ENCODE measurements at places on chromosomes 13 and 19.

- no peak for DNase-seq
Observed at GRCh38 chr19:2323707-2324106, 4.7 kb downstream of the LSM7 start.

- no peak for DNase-seq
Observed at GRCh38 chr19:53521373-53522202, 16.4 kb upstream of the ZNF331 start.

GRCh38 chr13:48660361-48661076 is 6.8 kb downstream of the CYSLTR2 start:
- no peak for DNase-seq

GRCh38 chr19:510606-511100 is 3.4 kb downstream of the TPGS1 start:
- DNase-seq, result peak; percentile 56

DNA sequence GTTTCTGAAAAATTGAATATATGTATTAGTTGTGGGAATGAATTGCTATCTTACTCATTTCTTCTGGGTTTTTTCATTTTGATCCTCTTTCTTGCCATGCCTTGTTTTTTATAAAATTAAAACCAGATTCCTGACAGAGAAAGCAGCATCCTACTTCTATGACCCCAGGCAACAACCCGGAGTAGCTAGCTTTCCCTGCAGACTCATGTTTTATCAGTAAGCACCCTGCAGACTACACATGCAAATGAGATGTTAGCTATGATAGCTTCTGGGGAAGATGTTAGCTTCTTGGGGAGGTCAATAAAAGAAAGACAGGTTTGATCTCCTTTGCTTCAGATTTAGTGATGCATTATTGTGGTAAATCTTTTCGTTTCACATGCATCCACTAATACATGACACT is 1598.6 kb downstream of the SLITRK5 start:
- no peak for DNase-seq

DNA sequence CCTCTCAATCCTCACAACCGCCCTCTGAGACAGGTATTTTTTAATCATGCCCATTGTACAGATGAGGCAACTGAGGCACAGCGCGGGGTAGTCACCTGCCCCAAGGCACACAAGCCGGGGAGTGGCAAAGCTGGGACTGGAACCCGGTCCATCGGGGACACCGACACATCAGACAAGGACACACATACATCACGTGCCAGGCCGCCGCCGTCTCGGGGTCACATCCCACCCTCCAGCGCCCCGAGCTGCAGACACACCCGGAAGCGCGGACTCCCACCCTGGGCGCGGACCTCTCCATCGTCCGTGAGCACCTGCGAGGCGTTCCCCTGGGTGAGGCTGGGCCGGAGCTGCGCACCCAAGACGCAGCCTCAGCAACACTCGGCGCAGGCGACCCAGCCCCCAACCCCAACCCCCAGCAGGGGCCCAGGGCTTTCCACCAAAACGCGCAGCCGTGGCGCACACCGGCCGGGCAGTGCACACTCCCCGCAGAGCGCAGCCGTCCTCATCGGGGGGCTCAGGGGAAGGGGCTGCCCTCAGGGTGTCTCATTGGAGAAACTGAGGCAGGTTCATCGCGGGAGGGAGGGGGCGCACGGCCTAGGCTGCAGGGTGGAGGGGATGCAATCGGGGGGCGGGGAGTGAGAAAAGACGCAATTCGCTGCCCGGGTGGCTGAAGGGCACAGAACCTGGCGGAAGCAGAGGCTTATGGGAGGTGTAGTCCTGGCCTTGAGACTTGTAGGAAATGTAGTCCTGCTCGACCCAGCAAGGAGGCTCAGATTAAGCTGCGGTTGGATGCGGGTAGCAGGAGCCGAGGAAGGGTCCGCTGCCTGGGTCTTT is 1.9 kb upstream of the LMTK3 start:
- DNase-seq, result no peak

DNA sequence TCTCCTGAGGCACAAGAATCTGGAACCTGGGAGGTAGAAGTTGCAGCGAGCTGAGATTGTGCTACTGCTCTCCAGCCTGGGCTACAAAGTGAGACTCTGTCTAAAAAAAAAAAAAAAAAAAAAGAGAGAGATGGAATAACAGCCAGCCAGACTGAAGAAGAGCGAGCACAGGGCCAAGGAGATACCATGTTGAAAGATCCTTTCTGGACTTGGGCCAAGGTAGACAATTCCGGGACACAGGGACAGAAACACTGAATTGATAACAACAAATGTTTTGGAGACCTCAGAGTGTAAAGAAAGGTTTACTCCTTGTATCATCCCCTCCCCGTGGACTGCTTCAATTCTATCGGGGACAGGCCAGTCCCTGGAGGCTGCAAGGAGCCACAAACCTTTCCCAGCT is 4.6 kb downstream of the LPAR2 start:
- no peak for DNase-seq

DNA sequence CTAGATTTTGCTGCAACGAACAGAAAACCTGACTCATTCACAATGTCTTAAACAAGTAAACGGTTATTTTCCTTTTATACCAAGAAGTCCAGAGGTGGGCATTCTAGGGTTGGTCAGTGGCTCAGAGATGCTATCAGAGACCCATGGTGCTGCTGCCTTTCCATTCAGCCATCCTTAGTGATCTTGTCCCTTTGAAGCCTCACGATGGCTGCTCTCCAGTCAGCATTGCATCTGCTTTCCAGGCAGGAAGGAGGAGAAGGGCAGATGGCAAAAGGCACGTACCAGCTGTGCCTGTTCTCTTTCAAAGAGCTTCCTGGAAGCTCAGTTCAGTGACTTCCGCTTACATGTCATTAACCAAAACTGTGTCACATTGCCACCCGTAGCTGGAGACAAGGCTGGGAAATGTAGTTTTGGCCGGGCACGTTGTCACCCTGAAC is 30.1 kb downstream of the WDFY2 start:
- DNase-seq, result no peak

DNA sequence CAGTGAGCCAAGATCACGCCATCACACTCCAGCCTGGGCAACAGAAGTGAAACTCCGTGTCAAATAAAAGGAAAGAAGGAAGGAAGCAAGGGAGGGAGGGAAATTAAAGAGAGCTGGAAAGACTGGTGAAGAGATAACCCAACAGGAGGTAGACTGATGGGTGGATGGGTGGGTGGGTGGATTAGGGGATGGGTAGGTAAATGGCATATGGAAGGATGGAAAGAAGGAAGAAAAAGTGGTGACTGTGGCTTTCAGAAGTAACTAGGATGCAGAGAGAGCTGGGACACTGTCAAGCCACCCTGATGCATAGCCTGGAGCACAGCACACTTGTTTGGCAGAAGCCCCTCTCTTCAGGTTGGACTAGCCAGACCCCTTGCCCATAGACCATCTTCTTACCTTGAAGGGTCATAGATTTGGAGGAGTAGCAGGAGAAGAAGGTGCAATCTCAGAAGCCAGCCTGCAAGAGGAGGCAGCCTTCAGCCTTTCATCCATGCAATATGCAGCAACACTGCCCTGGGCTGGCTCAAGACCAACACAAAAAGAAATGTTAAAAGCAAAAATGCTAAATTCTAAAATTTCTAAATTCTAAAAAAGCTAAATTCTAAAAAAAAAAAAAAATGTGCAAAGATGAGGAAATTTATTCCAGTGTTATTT is 5.1 kb downstream of the IQCN start:
- DNase-seq, result no peak

DNA sequence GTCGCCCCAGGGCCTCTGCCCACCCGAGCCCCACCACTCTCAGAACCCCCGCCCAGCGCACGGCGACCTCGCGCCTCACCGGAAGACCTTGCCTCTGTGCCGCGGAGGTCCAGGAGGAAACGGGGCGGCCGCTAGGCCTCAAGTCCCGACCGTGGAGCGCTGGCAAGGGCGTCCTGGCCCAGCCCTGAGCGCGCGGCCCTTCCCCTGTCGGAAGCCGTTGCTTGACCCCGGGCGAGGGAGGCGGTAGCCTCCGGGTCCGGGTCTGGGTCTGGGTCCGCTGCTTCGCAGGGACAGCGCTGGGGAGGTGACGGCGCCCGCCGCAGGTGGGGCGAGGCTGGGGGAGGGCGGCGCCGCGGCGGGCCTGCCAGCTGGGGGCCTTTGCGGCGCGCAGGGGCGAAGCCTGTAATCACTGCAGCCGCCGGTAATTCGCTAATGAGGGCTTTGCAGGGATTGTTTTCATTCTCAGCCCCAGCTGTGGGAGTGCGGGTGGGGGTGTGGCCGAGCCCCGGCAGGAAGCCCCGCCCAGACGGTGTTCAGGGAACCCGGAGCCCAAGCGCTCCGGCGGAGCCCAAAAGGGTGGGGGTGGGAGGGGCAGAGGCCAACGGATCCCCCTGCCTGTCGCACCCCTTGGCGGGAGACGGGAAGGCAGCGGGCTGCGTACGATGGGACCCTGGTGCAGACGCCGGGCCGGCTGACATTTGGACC is 8.6 kb downstream of the C19orf25 start:
- DNase-seq, result no peak

DNA sequence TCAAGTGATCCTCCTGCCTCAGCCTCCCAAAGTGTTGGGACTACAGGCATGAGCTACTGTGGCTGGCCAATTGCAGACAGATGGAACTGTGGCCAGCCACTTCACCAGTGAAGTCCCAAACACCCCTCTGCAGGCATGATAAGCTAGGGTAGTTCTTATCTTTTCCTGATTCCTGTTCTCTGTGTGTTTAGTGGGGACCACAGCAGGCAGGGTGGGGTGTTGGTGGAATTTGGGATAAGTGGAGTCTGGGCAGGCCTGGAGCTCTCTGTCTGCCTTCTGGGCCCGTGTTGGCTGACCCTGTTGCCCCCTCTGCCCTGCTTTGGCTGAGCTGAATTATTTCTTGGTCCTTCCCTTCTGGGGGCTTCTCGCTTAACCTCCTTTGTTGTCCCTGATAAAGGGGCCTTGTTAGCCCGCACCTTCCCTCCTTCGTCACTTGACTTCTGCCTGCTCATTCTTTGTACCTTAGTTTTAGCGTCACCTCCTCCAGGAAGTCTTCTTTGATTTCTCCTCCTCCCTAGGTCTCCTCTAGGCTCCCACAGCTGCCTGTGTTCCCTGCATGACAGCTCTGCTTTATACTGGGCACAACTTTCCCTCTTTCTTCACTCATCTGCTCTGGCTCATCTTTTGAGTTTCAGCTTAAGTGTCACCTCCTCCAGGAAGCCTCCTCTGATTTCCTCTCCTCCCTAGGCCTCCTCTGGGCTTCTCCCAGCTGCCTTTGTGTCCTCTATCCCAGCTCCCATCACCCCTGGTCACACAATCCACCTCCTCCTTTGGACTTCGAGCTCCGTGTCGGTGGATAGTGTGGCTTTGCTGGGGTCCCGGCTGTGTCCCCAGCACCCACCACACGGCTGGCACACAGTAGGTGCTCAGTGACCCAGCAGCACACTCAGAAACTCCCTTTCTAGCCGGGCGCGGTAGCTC is 1.7 kb upstream of the NCLN start:
- no peak for DNase-seq

- DNase-seq, result no peak
Observed at GRCh38 chr19:15200553-15201364, at the start of gene NOTCH3. TSS of gene NOTCH3 (minus strand) at chr19:15200995. CDS start at chr19:15200905, 90 bp downstream.

- DNase-seq, result peak; percentile 71
Observed at GRCh38 chr13:113393563-113394338, 29.8 kb upstream of the GRTP1 start.

DNA sequence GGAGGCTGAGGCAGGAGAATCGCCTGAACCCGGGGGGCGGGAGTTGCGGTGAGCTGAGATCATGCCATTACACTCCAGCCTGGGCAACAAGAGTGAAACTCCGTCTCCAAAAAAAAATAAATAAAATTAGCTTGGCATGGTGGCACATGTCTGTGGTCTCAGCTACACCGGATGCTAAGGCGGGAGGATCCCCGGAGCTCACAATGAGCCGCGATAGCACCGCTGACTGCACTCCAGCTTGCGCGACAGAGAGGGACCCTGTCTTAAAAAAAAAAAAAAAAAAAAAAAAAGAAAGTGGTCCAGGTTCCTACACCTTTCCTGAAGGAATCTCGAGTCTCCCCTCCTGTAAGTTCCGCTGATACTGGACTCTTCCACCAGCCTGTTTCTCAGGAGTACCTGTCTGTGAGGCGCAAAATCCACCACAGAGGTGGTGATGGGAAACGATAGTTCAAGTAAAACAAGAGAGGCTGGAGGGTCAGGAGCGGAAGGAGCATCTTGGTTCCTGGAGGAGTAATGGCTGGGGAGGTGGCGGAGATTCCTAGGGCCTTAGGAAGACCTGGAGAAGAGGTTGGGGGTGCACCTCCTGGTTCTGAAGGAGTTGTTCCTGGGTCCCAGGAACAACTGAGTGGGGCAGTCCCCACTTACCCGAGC is 471 bp downstream of the FUT1 start:
- DNase-seq, result no peak

GRCh38 chr13:32538143-32538620 is 413 bp downstream of the N4BP2L2 start:
- DNase-seq, result no peak

DNA sequence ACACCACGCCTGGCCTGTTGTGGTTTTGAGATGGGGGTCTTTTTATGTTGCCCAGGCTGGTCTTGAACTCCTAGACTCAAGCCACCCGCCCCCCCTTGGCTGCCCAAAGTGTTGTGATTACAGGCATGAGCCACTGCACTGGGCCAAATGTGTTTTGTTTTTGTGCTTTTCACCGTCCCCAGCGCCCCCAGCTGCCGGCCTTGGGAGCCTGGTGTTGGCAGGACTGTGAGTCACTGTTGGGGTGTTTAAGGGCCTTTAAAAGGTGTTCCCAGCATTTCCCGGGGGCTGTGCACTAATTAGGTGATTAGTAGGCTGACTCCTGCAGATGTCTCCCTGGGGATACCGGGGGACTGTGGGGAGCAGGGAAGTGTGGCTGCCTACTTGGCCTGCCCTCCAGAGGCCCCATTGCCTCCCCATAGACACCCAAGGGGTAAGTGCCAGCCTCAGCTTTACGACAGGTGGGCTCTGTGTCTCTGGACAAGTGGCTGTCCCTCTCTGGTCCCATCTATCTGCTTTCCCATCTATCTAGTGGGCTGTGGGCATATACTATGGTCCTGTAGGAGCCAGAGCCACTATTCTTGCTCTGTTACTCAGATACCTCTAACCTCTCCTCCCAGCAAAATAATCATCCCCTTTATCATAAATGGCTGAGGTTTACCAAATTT is 11.8 kb upstream of the TLE5 start:
- DNase-seq, result peak; percentile 48

- no peak for DNase-seq
Observed at GRCh38 chr13:64130171-64130570, 2714.5 kb upstream of the PCDH20 start.

DNA sequence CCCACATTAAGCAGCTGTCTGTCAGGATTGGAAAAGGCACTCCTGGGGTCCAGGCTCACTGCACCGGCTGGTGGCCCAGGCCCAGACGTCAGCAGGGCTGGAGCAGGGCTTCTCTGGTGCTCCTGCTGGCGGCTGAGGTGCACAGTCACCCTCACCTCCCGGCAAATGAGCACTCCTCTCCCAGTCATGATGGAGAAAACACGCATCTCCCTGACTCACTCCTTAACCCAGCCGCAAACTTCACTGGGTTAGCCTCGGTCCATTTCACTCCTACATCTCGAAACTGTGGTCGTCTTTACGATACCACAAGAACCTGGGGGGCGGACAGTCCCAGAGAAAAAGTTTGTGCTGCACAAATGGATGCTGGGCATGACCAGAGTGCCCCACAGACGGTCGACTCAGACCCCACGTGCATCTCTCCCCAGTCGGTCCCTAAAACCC is 3.3 kb upstream of the RASA3 start:
- no peak for DNase-seq

GRCh38 chr13:66618702-66619101 is 611.4 kb downstream of the PCDH9 start:
- DNase-seq, result no peak

GRCh38 chr13:109715902-109716301 is 70.5 kb downstream of the IRS2 start:
- no peak for DNase-seq

- DNase-seq, result no peak
Observed at GRCh38 chr13:112058941-112059340, 8.0 kb upstream of the SOX1 start.
